Stimulated activated CD4-positive, alpha-beta T cell treated with anti-CD3 and anti-CD28 coated beads, Interleukin-1b, Interleukin-23, amount 100 ng/mL, for 24 hours (primary cell): ENCODE measurements at places on chromosomes 11 and 22.

GRCh38 chr11:57463671-57464538 is 3.6 kb downstream of the RTN4RL2 start:
- no peak for DNase-seq

DNA sequence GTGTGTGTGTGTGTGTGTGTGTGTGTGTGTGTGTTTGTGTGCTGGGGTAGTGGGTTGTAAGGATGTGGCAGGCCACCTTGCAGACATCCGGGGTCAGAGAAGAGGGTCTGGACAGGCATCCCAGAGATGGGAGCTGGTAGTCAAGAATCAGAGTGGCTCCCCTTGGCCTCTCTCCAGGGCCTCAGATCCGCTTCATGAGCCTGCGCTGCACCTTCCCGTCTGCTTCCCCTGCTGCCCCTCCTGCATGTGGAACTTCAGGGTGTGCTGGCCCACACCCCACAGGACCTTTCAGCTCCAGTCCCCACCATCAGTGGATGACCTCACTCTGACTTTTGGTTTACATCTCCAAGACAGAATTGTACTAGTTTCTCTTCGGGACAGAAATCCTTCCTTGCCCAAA is 31.2 kb downstream of the TREH start:
- no peak for DNase-seq

- DNase-seq: no peak
Observed at GRCh38 chr11:108536783-108537182, 38.6 kb upstream of the POGLUT3 start.

GRCh38 chr22:20386972-20387371 is 7.0 kb upstream of the ZNF74 start:
- DNase-seq: no peak

DNA sequence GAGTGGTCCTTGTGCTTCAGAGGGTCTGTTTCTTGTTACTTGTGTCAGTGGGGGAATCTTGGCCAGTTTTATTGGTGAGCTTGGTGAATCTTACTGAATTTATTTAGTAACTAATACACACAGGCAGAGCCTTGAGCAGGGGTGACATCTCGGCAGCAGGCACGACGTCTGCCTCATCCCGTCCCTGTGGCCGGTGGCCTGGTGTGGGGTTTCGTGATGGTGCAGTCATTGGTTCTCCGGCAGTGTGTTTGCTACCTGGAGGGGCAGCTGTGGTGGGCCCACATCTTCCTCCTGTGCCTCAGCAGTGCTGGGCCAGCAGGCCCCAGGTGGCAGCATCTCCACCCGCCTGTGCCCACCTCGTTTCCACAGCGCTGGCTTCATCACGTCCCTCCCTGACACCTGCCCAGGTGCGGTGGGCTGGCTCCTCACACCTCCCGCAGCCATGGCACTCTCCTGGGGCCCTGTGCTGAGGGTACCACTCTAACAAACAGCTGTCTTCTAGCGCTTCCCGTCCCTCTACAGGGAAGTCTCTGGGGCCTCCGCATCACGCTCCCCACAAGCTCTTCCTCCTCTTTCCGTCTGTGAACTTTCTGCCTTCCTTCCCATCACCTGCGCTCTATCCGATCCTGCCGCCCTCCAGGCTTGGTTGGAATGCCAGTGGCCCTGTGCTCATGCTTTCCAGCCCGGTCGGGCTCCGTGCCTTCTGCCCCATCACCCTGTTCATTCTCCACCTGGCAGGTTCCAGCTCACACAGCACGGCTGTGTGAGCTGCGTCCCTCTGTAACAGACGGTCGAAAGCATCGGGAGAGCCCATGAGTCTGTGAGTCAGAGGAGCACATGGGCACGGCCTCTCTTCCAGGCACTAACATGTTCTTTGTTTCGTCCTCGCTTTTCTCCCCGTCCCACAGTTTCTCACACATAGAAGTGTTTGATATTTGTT is 203.4 kb downstream of the TBC1D22A start:
- no peak for DNase-seq

- DNase-seq: no peak
Observed at GRCh38 chr11:132072858-132073211, 702.4 kb downstream of the NTM start.

GRCh38 chr11:121449123-121449522 is 3.0 kb upstream of the SORL1 start:
- no peak for DNase-seq

- no peak for DNase-seq
Observed at GRCh38 chr22:40031766-40032470, 37.2 kb downstream of the FAM83F start.

DNA sequence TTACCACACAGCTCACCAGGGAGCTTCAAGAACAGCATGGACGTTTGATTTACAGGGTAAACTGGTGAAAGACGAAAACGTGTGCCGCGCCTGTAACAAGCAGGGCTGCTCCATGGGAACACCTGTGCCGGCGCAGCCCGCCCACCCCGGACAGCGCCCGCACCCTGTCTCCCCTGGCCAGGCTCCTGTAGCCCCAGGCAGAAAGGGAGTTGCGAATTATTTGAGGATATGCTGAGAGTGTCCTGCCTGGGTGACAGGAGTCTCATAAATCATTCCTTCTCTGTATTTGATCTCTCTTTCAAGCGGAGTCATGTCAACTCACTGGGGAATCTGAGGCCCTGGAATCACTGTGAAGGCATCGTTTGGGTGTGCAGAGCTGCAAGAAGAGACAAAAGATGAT is 804.3 kb downstream of the OPCML start:
- DNase-seq: no peak

DNA sequence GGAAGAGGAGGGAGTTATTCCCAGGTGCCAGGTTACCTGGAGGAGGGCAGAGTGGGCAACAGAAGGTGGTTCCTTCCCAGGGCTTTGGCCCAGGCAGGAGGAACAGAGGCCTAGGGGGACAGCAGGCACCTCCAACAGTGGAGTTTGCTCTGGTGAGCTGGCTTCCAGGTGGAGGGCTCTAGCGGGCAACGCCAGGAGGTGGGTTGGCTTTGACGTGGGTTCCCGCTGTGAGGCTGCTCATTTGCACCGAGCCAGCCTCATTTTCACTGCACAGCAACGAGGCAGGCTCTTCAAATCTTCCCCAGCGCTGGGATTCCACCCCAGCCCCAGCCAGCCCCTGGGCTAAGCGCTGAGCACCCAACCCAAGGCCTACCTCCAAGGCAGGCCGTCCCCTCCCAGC is 8.1 kb downstream of the IGSF9B start:
- no peak for DNase-seq

DNA sequence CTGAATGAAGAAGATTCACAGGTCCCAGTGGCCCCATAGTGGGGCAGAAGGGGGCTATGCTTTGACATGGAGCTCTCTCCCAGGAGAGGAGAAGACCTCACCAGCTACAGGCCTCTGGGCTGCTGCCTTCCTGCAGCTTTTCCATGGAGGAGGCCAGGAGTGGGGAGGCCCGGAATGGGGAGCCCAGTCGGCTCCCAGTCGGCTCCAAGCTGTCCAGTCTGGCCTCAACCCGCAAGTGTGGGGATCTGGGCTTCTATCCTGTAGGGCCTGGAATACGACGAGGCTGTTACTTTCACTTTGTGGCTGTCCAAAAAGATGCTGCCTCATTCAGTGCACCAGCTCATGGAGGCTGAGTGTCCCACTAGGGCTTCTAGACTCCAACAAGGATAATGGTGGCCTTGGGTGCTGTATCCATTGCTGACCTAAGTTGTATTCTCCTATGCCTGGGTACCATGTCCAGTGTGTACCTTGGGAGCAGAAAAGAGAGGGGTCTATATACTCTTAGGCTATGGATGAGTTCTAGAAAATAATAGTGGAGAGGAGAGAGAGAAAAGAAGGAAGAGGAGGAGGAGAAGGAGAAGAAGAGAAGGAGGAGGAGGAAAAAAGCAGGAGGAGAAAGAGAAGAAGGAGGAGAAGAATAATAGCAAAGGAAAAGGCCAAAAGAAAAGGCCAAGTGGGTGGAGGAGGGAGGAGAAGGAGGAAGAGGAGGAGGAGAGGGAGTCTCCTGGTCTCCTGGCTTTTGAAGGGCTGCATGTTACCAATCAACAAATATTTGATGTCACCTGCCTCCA is 1.1 kb downstream of the MYO18B start:
- DNase-seq: no peak

GRCh38 chr11:35632301-35632700 is 14.0 kb downstream of the FJX1 start:
- no peak for DNase-seq

- no peak for DNase-seq
Observed at GRCh38 chr11:66981976-66982578, 7.0 kb downstream of the C11orf86 start.

- DNase-seq: no peak
Observed at GRCh38 chr11:113591117-113591516, 115.0 kb downstream of the TMPRSS5 start.

DNA sequence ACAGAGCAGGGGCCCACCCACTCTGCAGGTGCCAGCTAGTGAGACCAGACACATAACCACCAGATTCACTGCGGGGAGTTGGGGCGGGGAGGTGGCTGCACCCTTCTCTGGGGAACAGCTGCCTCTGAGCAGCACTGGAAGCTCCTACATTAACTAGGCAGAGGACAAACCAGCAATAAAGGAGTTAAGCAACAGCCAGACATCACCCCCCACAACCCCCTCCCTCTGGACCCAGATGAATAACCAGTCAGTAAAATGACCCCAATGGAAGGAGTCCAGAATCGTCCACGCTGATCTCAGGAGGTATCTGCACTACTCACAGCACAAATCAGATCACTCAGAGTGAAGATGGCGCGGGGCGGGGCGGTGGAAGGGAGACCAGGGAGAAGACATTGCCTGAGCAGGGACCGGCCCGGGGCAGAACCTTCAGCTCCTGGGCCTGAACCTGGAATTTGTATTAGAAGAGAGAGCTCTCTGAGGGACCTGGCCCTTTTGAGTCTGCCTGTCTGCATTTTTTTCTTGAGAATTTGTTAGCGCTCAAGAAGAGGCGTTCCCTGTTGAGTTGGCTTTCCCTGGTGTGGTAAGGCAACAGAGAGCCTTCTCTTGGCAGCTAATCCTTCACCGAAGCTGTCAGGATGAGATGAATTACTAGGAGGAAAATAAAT is 125.5 kb upstream of the NCAM1 start:
- no peak for DNase-seq

DNA sequence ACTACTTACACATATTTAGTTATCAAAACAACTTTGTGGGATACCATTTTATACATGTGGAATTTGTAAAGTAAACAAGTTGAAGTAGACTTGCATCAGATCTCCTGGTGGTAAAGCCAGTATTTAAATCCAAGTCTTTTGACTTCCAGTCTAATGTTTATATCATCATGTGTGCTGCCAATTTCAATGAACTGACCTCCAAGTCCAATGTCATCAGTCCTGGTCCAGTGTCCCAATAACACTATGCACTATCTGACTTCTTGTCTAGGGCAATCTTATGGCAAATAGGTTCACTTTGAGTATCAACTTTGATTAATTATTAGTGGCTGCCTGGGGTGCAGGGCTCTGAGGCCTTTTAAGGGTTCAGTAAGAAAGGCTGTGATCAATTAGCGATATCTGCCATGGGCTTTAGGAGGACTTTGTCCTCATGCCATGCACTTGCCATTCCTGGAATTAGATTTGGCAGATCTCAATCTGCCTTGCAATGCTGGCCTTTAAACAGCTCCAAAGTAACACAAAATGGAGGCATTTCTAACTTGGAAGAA is 9.6 kb upstream of the PTS start:
- no peak for DNase-seq
